ENCODE measurements at places on chromosomes 5 and 9.

DNA sequence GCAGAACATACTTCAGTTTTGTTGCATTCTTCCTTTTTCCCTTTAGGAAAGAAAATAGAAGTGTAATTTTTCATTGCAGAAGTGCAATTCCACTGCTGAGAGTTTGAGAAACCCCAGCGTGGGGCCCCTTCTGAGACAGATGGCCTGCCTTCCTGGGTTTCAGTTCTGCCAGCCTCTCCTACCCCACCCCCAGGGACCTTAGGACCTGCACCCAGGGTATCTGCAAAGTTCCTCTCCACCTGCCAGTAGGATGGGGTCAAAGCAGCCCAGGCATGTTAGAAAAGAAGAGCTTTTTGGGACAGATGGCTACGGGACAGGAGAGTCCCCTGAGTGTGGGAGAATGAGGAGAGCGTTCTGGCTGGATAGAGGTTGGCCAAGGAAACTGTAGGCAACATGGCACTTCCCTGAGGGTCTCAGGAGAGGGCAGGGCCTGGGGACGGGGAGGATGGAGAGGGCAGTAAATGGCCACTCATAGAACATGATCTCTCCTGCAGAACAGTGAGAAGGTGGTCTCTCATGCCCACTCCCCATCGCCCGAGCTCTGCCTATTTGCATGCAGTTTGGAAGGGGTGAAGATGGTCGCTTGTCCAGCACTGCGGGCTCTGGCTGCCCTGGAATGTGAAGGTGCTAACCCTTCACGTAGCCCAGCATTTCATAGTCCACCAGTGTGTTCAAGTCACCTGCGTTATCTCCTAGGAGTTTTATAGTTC lies at the start of gene TIFAB:
TIFAB (minus strand) TSS at position 31 of the 710 bp plus-strand sequence. CDS start 2,412 bp downstream, outside the sequence.
- DNase-seq = no peak

- no peak for DNase-seq
Observed at GRCh38 chr5:147887026-147887627, 8.6 kb downstream of the SCGB3A2 start.

DNA sequence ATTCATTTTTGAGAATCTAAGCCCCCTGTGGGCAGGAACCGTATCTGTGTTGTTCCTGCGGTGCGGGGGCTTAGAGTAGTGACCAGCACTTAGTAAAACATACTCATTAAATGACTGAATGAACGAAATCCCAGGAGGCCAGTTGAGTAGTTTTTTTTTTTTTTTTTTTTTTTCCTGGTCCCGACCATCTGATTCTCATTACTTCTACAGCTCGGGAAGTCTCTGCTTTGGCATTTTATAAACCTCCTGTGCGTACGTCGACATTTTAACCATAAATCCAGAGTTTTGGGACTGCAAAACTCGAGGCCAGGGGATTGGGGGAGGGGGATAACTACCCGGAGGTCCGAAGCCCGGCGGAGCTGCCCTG lies 31.5 kb upstream of the SPRY4 start:
- DNase-seq = no peak

DNA sequence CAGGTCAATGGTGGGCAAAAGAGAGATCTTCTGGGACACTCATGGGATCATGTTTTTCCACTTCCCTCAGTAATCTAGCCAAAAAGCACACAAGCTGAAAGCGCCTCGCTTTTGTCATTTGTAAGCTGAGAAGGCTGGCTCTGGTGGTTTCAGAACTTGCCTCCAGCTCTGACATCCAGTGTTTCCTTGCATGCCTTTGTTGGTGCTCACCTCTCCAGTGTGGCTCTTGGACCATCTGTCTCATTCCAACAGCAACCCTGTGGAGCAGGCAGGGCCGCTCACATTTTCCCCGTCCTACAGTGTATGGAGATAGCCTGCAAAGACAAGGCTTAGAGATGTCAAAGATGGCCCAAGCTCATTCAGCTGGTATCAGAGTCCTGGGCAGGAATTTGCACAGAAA lies 160.8 kb upstream of the KLF4 start:
- DNase-seq = no peak

GRCh38 chr9:93827545-93828330 lies 127.4 kb downstream of the BARX1 start:
- DNase-seq = peak; percentile 22

DNA sequence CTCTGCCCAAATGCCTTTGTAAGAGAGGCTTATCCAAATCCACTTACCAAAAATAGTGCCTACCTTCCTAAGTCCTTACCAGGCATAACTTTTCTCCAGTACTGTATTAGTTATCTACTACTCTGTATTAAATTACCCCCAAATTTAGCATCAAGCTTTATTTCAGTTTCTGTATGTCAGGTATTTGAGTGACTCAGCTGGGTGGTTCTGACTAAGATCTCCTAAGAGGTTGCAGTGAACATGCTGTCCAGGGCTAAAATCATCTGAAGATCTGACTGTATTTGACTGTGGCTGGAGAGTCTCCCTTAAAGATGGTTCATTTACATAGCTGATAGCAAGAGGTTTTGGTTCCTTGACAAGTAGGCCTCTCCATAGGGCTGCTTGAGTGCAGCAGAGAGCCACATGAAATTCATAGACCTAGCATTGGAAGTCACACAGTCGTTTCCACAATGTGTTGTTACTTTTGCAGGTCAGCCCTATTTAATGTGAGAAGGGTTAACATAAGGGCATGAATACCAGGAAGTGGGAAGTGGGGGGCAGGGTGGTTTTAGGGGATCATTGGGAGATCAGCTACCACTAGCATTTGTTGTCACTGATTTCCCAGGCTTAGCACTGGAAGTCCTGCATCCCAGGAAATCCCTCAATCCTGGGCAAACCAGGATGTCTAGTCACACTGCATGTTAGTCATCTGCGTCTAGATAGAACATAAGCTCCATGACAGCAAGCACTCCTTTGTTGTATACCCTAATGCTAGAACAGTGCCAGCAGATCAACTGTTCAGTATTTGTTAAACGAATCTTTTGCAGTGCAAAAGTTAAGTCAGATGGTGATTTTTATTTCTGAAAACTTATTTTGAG lies 2.0 kb upstream of the ZNF622 start:
- DNase-seq = no peak

GRCh38 chr5:112064271-112064701 lies 307.3 kb upstream of the NREP start:
- no peak for DNase-seq

DNA sequence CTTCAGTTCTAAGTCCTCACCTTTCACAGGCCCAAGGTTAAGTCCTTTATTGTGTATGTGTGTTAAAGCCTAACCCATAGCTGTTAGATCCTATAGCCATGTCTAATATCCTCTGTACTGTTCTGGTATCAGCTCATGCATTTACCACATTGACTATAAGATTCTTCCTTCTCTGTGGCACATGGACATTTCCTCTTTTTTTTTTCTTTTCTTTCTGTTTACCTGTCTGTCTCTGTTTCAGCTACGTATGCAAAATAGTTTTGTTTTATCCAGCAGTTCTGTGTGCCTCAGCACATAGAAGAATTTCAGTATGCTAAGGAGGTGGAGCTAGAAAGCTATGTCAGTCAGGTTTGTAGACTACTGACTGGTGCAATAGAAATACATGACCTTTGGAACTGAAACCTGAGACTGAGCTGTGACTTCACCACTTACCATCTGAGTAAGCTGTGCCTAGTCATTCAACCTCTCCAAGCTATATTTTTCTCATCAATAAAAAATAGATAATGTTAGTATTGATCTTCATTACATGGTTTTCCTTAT lies 155.6 kb upstream of the VLDLR start:
- DNase-seq = no peak

DNA sequence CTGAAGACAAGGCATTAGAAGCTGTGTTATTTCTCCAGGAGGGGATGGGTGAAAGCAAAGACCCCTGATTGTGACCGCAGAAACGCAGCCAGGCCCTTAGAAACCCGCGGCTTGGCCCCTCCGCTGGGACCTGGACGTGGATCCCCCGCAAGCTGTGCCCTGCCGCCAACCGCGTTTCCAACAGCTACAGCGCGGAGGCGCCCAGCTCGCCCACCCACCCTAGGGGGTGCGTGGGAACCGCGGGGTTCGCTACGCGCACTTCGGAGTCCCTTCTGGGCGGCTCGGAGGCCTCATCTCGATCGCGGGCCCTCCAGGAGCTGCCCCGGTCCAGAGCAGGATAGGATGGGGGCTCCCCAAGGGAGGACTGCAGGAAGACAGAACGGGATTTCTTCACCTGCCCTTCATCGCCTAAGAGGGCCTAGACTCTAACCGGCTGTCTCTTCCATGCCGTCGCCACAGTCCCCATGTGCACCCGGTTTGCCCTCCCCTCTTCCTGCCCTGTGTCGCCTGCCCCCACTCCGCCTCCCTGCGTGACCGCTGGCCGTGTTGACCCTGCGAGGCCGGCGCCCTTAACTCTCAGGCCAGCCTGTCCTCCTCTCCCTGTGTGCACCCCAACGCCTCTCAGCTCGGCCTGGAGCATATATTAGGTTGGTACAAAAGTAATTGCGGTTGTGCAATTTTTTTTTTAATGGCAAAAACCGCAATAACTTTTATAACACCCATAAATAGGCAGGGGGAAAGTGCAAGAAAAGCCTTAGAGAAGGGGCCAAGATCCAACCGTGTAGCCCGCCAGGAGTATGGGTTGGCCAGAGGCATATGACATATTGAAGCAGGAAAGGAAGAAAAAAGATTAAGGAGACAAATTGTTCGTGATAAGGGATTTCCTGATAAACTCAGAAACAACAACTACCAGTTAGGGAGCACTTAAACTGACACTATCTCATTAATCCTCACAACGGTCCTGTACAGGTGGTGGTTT lies 68.1 kb upstream of the FREM1 start:
- no peak for DNase-seq

DNA sequence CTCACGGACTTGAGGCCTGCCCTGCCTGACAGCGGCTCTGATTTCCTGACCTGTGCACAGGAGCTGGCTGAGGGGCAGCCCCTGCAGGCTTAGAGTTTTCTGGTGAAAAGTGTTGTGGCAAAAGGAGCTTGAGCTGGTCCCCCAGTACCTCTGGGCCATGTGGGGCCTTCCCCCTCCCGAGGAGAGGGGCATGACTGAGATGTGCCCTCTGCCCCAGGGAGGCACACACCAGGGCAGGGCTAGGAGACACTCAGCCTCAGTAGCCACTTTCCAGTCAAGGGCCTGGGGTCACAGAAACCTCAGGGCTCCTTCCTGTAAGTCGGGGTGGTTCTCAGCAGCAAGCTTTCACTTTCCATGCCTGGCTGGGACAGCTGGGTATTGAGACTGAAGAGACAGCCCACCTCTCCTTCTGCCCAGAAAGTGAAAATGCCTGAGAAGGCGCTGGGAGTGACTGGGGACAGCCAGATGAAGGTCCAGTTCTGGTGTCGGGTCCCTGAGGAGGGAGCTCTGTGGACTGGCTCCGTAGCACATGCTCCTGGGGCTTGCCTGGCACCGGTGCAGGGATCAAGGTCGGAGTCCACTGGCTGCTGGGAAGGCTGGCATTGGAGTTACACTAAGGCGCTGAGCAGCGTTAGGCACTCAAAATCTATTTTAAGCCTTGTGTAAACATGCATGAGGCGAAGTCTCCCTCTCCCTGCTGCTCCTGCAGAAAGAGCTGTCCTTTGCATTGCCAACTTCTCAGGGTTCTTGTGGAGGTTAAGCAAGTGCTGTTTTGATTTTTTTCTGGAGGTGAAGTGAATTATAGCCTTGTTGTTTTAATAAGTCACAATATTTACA lies 394.9 kb downstream of the GADD45G start:
- peak; percentile 24 for DNase-seq

DNA sequence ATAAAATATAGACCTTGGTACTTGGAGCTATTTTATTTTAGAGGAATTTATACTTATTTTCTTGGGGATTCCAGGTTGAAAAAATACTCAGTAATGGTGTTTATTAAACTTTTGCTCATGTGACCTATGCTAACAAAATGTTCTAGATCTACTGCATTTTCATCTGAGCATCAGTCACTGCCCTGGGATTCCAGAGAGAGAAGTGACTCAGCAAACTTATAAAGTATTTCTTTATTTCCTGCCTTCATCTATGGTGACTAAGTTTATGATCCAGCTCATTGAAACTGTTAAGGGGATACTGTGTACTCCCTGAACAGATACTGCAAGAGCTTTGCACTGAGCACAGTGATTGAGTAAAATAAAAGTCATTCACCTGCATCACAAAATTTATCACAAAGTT lies 298.5 kb upstream of the CDH18 start:
- DNase-seq = no peak

GRCh38 chr9:8254541-8254940 lies 455.0 kb upstream of the DMAC1 start:
- DNase-seq = no peak

DNA sequence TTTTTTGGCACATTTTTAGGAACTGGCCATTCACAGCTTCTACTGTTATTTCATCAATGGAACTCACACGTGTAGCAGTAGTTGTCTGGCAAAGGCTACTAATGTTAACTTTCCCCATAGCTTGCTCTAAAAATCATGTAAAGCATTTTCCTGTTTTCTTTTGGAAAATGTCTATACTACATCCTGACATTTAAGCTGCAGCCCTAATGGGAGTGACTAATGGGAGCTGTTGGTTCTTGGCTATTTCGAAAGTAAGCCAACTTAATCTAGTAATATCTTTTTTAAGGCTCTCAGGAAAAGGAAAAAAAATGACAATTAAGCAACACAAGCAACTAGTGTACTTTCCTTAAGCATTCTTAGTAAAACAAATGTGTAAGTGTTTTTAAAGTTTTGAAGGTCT lies 169.2 kb downstream of the SLC12A2 start:
- DNase-seq = no peak

DNA sequence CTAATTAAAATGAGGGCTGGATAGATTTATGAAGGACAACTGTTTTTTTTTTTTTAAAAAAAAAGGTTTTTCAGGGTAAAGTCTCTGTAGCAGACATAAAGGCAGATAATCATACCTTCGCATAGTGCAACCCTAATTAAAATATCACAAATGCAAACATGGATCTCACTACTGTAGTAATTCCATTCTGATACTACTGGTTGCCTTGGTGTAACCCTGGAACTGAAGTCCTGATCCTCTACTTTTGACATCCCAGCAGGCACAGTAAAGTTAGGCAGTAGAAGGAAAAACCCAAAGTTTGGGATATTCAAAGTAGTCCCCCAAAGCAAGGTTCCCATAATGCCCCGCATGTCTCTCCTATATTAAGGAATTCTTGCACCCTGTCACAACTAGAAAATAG lies 19.6 kb downstream of the RFX3 start:
- DNase-seq = no peak

- no peak for DNase-seq
Observed at GRCh38 chr5:139646912-139647505, 1.1 kb upstream of the CXXC5 start.

GRCh38 chr5:132681983-132682382 lies 8.2 kb downstream of the IL4 start:
- no peak for DNase-seq

GRCh38 chr9:4035777-4036176 lies 264.1 kb downstream of the GLIS3 start:
- no peak for DNase-seq
